ENCODE measurements at places on chromosomes 5 and 9.
A peak's percentile ranks its signal among the peaks of the same experiment; 100 is the strongest.

GRCh38 chr9:119758241-119758640 is 389.0 kb upstream of the BRINP1 start:
- DNase-seq, result no peak

DNA sequence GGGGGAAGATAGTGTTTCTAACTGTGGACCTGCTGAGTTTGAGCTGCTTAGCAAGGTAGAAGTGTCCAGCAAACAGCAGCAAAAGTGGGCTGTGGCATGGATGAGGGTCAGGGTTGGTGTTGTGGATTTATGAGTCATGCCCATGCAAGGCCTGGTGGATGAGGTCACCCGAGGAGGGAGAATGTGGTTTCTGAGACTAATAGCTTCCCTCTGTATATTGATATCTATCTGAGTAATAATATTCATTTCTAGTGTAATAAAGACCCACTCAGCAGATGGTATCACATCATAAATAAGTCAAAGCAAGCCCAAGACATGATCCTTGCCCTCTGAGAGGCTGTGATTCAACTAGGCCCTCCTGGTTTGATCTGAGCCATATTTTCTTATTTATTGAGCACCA is 597.8 kb upstream of the CLINT1 start:
- DNase-seq, result no peak

DNA sequence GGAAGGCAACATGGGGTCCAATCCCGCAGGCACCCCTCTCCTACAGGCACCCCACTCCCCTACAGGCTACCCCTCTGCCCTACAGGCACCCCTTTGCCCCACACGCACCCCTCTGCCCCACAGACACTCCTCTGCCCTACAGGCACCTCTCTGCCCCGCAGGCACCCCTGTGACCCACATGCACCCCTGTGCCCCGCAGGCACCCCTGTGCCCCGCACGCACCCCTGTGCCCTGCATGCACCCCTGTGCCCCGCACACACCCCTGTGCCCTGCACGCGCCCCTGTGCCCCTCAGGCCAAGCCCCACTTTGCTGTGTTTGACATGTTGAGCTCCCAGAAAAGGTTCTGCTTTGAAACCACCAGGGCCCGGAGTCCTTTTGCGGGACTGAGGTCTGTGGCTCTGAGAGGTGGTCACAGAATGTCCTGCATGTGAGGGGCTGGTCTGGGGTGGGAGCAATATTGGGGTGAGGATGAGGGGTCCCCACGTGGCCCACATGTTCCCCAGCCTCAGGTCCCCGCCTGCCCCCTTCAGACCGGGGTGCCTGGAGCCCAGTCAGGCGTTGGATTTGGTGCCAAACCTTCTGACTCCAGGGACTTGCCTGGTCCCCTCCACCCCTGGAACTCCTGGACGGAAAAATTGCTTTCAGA is 616 bp upstream of the QRFP start:
- no peak for DNase-seq

- DNase-seq, result no peak
Observed at GRCh38 chr9:79026316-79026715, 545.4 kb upstream of the TLE4 start.

DNA sequence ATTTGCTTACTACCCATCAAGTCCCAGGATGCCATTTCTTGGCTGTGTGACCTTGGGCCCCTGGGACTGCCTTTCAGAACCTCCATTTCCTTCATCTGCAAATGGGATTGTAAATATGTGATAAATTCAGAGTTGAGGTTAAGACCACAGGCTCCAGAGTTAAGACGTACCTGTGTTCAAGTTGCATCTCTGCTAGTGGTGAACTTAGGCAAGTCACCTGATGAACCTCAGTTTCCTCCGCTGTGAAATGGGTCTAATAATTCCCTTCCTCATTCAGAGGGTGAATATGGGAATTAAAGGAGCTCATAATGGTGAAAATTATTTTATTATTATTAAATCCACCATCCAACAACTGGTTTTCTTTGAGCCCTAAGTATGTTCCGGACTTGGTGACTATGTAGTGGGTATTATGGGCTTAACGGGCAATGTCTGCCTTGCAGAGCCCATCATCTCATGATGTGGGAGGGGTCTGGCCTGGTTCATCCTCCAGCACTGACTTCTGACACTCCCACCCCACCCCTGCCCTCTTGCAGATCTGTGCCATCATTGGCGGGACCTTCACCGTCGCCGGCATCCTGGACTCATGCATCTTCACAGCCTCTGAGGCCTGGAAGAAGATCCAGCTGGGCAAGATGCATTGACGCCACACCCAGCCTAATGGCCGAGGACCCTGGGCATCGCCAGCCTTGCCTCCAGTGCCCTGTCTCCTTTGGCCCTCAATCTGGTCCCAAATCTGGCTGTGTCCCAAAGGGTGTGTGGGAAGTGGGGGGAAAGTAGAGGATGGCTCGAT is 8.9 kb upstream of the RPL26L1 start:
- DNase-seq, result no peak

DNA sequence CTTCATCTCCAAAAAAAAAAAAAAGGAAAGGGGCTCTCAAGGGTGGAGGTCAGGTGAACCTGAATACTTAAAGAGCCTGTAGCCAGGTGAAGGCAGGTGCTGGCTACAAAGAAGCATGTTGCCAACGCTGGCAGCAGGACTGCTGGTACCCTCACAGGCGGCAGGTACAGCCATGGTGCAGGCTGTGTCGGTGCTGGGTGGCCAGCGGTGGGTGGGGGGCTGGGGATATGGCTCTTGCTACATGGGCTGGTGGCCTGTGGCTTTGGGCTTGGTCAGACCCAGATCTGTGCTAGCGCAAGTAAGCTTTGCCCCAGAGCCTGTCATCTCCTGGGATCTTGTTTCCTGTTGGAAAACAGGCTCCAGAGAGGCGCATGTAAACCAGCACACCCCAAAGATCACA is 86.3 kb upstream of the PHYKPL start:
- no peak for DNase-seq

- no peak for DNase-seq
Observed at GRCh38 chr5:174547814-174548213, 176.6 kb upstream of the MSX2 start.

GRCh38 chr5:11046160-11046559 is 285.1 kb upstream of the DAP start:
- DNase-seq, result no peak

DNA sequence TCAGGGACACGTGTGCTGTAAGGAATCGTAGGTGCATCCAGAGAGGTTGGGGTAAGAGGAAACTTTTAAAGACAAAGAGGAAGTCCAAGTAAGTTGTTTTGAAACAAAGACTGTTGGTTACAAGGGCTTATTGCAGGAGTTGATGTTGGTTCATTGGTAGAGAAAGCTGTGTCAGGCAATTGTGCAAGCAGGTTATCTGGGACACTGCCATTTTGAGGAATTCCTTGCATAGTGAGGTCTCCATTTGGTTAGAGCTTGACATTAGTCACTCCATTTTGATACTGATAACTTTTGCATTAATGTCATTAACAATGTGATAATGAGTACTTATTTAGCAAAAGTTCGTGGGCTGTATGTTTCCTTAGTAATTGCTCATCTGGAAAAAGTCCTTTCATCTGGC is 24.9 kb downstream of the CNOT6 start:
- no peak for DNase-seq

GRCh38 chr9:89748021-89748670 is 143.3 kb downstream of the GADD45G start:
- no peak for DNase-seq

DNA sequence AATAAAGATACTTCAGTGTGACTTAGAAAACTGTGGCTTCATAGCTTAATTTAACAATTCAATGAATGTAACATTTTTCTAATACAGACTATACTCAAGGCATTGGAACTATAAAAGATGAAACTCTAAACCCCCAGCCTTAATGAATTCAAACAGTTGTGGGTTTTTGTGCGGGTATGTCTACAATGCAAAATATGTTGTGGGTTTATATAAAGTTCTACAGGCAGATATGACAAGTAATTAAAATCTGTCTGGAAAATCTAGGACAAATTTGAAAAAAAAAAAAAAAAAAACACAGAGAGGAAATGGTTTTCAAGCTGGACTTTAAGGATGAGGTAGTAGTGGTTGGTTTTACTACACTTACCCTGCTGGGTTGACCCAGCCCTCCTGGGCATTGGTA is 467.5 kb upstream of the TLE4 start:
- no peak for DNase-seq

GRCh38 chr9:134983074-134983473 is 65.4 kb upstream of the FCN1 start:
- no peak for DNase-seq

DNA sequence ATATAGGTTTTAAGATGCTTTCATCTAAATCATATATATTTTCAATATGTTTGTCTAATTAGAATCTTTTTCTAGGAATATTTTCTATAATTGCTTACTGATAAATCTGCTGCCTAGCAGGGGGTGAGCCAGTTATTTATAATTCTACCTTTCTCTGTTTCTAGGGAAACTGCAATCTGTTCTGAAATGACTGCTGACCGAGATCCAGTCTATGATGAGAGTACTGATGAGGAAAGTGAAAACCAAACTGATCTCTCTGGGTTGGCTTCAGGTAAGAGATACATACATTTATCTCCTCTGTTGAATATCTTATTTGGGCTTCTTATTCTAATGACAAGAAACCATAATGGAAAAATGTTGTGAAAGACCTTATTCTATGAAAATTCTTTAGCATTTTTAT is 127.3 kb downstream of the XRCC4 start:
- DNase-seq, result no peak

DNA sequence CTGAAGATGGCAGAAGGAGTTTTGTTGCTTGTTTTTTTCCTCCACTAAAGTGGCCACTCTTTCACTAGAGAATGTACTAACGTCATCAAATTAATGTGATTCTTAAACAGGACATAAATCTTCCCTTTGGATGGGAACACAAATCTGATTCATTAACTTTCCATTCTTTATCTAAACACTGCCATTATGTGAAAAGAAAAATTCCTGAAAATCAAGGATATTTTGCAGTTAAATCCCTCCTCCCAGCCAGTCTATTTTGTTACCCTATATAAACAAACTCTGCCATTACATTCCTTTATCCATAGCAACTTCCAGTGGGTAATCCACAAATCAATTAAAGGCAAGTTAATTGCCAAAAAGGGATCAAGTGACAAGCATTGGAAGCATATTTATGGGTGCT is 546.5 kb downstream of the PDE4D start:
- DNase-seq, result no peak

DNA sequence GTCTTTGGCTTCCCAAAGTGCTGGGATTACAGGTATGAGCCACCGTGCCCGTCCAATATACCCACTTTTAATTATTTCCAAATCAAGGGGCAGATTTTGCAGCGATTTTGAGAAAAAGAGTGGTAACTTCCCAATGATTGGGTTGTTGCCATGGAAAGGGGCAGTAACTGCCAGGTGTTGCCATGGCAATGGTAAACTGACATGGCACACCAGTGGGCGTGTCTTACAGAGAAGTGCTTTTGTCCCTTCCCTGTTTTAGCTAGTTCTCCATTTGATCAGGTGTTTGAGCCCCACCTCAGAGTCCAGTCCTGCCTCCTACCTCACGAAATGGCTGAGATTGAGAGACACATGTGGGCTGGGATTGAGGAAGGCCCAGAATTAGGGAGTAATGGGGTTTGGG is 86.3 kb upstream of the IER5L start:
- DNase-seq, result no peak

GRCh38 chr9:19320495-19320894 is 59.5 kb downstream of the RPS6 start:
- no peak for DNase-seq

DNA sequence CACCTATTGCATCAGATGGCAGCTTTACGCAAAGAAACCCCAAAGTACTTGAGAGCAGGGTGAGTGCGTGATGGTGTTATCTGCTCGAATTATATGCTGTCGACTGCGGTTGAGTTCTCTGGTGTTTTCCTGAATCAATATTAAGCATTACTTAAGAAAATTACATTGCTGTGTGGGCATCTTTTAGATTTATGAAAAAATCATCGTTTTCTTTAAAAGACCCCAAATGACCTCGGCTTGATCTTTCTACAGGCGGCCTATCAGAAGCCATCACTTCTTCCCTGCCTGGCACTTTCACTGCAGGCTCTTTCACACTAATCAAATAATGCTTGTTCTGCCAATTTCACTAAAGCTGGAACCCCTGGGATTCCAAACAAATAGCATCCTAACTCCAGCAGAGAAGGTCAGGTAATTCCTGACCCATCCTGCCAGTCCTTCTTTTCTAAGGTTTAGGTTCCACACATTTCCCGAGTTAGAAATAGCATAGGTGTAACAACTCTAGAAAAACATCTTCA is 1.7 kb downstream of the UBE2QL1 start:
- DNase-seq, result no peak

- peak; percentile 55 for DNase-seq
Observed at GRCh38 chr9:94157050-94157801, 73.0 kb downstream of the PTPDC1 start.

All from NCI-H2081 treated with DMSO at 0.1 percent for 48 hours (cell line).